Iris pigment epithelial cell (primary cell): ENCODE measurements at places on chromosomes 1 and 21.

- peak; percentile 1 for DNase-seq
Measured at GRCh38 chr1:196105901-196106300, 502.3 kb downstream of the KCNT2 start.

GRCh38 chr1:88655685-88656299 lies 28.3 kb upstream of the PKN2 start:
- DNase-seq = peak; percentile 32

GRCh38 chr1:97562081-97562480 lies 358.8 kb downstream of the DPYD start:
- DNase-seq = no peak

GRCh38 chr1:170730438-170730837 lies 66.5 kb downstream of the PRRX1 start:
- DNase-seq = no peak

GRCh38 chr1:16093611-16094010 lies 20.2 kb upstream of the FAM131C start:
- DNase-seq = no peak

- DNase-seq = no peak
Measured at GRCh38 chr1:151509350-151510019, 1.7 kb upstream of the CGN start.

GRCh38 chr1:43933386-43934100 lies at the start of gene ARTN:
Gene ARTN, plus strand, starts transcription at chr1:43933801. Its CDS starts 1,856 bp downstream, at chr1:43935657.
- no peak for DNase-seq

DNA sequence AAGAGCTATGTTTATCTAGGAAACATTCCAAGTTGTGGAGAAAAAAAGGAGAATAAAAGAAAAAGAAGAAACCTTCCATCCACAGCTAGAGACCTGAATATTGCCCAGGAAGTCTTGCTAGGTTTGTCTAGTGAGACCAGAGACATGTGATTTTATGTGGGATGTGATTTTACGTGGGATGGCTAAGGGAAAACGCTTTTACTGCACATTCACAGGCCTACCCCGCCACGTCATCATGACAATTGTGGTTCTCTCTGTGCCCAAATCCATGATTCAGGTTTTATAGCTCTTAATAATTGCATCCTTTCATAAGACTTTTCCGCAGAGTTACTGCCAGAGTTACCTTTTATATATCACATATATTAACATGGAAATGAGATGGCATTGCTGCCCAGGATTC lies 86.4 kb upstream of the SSX2IP start:
- DNase-seq = no peak

- DNase-seq = no peak
Measured at GRCh38 chr1:3034728-3035562, 13.7 kb downstream of the ACTRT2 start.

GRCh38 chr1:232591344-232591743 lies 38.6 kb downstream of the SIPA1L2 start:
- DNase-seq = no peak

DNA sequence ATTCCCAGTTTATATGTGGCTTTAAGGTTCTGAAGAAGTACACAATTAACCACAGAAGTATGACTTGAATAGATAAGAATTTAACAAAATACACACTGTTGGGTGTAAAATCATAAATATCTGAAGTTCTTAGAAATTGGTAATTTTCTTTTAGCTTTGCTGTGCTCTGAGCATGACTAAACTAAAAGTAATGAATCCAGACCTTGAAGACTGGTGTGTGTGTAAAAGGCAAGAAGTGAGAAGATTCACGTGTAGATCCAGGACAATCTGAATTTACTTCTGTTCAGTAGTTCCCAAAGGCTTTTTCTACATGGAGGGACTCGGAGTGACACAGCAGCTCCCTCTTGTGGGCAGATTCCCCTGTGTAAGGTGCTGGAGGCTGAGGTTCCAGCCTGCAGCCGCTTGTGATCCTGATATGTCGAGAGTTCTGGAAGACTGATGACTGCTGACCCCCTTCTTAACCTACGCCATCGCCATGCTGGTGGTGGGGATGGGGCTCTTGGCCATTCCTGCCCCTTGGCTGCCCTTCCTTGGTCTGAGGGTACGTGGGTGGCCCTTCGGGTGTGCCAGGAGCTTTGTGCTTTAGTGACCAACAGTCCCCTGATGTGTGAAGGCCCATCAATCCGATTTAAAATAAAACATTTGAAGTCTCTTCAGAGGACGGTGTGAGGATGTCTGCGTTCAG lies 62.7 kb downstream of the ADARB1 start:
- DNase-seq = peak; percentile 89

DNA sequence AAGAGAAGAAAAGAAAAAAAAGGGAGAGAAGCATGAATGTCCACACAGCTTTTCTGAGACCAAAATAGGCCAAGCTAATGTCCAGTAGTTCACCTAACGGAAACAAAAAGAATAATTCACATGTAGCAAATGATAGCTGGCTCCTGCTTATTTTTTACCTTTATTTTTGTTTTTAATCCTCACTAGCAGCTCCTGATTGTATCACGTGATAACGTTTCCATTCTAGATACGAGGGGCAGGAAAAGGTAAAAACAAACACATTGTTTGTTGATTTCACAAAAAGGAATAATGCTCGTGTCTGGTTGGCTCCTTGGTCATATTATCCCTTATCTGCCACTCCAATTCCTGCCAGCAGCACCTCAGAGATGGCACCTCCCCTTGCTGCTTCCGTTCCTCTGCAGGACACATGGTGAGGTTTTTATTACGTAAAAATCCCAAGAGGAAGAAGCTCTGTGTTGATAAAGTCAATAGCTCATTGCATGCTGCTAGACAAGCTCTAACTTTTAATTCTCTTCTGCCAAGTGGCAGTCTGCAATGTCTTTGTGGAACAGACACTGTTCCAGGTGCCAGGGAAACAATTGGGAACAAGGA lies 201.7 kb downstream of the CRB1 start:
- DNase-seq = no peak

GRCh38 chr1:99621340-99621901 lies 24.5 kb upstream of the PALMD start:
- peak; percentile 8 for DNase-seq

DNA sequence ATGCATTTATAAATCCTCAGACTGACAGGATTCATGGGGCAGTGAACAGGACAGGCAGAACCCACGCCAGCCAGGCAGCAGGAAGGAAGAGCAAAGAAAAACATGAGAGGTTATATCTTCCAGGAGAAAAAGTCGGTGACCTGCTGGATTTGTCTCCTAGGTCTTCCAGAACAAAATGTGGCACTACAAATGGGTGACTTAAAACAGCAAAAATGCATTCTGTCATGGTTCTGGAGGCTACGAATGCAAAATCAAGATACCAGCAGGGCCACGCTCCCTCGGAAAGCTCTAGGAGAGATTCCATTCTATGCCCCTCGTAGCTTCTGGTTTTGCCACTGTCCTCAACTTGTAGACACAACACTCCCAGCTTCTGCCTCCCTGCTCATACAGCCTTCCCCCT lies 63.4 kb downstream of the PSMG1 start:
- no peak for DNase-seq

DNA sequence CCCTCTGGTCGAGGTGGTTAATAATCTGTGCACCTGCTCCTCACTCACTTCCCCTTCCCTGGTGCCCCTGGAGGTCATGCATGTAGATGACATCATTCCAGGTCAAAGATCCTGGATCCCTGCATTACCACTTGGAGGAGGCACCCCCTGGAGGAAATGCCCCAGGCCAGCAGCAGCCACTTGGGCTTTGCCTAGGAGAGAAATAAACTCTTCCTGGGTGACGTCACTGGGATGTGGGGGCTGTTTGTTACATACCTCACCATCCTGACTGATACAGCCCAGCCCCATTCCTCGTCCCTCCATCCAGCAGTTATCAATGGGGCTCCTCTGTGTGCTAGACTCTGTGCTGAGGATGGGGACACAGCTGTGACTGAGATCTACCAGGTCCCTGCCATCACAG lies 433.6 kb downstream of the PTPRU start:
- no peak for DNase-seq

- peak; percentile 29 for DNase-seq
Measured at GRCh38 chr1:154962156-154962749, 671 bp upstream of the PYGO2 start.

GRCh38 chr1:6868660-6869380 lies 83.6 kb downstream of the CAMTA1 start:
- peak; percentile 49 for DNase-seq

GRCh38 chr1:156838972-156839371 lies 19.9 kb downstream of the INSRR start:
- no peak for DNase-seq

GRCh38 chr1:222095606-222096475 lies 354.0 kb upstream of the DUSP10 start:
- peak; percentile 28 for DNase-seq

DNA sequence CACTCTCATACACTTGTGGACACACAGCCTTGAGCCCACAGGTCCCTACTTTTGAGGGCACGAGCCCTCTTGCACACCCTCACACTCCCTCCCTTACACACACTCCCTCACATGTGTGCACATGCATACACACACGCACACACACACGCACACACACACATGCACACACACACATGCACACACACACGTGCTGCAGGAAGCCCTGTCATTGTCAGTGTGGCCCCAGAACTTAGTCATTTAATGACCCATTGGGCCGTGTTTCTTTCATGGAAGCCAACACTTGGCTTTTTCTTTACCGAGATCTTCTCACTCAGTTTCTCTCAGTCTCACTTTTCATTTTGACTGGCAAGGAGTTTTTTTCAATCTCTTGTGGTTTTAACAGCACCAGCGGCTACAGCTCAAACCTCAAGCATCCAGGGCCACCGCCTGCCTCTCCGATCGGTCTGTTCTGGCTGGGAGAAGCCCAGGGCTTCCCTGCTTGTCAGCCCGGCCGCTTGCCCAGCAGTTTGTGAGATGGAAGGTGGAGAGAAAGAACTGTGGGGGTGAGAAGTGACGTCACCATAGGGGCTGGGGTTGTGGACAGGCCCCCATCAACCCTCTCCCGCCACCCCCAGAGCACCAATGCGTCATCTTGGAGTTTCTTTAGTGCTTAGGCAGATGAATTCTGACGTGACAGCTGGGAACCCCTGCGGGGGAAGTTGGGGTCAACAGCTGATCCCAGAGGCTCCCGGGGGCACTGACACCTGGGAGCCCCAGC lies 15.8 kb upstream of the TNFRSF8 start:
- DNase-seq = peak; percentile 50

DNA sequence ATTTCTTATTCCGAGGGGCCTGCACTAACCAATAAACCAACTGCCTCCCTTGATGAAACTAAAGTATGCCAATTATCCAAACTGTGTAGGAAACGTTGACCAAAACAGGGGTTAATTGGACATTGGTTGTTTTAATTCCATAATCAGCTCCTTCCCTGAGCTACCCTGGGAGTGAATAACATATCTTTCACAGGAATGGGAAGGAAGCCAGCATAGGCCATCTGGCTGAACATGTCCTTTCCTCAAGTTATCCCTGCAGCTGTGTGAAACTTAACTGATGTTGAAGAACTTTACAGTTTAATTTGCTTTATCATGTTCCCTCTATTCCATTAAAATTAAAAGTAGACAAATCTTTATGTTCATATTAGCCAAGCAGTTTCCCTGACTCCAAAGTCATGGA lies 75.4 kb downstream of the NRIP1 start:
- DNase-seq = peak; percentile 56

GRCh38 chr1:225480825-225481434 lies 53.1 kb upstream of the LBR start:
- peak; percentile 36 for DNase-seq

GRCh38 chr1:62327360-62328055 lies 8.3 kb upstream of the KANK4 start:
- DNase-seq = no peak

DNA sequence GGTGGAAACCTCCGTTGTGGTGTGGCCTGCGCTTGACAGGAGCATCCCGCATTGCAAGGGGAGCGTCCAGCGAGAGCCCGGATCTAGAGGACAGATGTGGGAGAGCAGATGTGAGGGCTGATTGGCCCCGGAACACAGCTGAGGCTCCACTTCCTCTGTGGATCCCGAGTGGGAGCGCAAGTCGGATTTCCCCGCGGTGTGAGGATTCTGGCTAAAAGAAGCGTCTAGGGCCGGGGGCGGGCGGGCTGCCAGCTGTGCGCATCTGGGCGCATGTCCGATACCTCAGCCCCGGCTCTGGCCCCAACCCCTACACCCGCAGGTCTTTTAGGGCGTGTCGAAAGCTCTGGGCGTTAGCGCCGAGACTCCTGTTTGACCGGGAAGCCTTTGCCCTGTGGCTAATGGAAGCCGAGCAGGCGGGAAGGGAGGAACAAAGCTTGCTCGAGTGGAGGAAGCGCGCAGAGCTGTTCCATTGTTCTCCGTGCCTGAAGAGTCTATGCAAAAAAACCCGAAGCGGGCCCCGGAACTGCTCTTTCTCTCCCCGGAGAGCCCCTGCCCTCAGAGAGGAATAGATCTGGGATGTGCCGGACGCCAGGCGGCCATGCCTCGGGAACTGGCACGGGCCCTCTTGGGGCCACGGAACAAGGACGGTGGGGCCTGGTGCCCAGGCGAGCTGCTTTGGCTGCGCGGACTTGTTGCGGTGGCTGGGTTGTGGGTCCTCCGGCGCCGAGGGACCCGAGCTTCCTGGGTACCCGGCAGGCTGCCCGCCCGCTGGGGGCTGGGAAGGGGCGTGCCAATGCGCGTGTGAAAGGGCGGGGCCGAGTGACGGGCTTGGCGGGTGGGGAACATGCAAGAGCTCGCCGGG lies 111.1 kb downstream of the NAV1 start:
- peak; percentile 86 for DNase-seq

DNA sequence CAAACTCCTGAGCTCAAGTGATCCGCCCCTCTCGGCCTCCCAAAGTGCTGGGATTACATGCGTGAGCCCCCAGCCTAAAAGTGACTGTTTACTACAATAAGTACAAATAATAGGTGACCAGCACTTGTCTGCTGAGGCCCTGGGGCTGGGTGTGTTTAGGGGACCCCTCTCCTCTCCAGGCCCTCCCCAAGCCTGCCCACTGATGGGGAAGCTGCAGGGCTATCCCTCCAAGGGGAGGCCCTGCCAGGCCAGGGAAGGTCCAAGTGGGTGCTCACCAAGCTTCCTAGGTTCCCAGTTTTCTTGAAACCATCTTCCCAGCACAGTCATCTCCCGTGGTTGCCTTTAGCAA lies 60.7 kb downstream of the H3-3A start:
- DNase-seq = no peak

DNA sequence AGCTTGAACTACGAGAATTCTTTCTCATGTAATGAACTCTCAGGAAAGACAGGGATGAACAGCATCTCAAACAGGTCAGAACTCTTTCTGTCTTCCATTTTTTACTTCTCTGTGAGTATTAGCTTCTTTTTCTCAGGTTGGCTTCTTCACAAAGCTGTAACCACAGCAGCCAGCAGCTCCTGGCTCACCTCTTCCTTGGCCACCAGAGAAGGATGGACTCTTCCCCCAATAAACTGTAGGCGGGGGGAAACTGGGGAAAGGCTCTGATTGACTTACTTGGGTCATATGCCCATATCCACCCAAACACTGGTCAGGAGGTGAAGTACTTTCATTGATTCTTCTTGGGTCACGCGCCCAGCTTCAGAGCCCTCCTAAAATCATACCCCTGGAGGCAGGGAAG lies 14.4 kb upstream of the ENAH start:
- no peak for DNase-seq

- no peak for DNase-seq
Measured at GRCh38 chr1:38360807-38361206, 314.2 kb upstream of the POU3F1 start.

GRCh38 chr1:168627370-168627769 lies 51.0 kb downstream of the XCL1 start:
- no peak for DNase-seq

- DNase-seq = no peak
Measured at GRCh38 chr1:245934409-245934808, 572.7 kb downstream of the SMYD3 start.
